Immature natural killer cell (primary cell): ENCODE measurements at places on chromosomes 7 and 10.

DNA sequence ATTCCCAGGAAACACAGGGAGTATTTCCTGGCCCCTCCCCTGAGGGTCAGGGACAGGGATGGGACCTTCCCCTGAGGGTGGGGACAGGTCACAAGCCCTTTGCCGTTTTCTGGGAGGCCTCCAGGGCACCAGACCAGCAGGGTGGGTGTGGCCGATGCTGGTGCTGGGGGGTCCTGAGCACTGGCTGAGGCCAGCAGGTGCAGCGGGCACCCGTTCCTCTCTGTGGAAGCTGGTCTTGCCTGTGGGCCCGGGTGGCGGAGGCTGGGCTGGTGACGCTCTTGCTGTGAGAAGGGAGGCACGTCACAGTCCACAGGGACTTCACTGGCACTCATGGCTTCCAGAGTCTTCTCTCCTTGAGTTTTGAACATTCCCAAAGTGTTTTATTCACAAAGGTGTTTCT lies 44.2 kb upstream of the CFAP46 start:
- DNase-seq, result no peak

- DNase-seq, result no peak
These were observed 26.8 kb upstream of the NPS start for GRCh38 chr10:127522298-127522697.

GRCh38 chr7:151592330-151592729 lies 72.6 kb upstream of the RHEB start:
- no peak for DNase-seq

DNA sequence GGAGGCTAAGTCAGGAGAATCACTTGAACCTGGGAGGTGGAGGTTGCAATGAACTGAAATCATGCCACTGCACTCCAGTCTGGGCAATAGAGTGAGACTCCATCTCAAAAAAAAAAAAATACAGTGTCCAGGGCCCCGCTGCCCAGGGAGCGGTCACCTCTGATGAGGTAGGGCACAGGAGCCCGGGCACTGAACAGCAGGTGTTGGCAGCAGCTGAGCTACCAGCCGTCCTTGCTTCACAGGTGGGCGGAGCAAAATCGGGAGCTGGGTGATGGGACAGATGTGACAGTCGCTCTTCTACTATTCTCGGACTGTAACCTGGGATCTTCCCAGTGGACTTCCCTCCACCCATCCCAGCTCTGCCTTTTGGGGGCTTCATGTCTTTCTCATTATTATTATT lies 49.4 kb downstream of the GTF2IRD1 start:
- DNase-seq, result no peak

GRCh38 chr7:25119102-25119501 lies 6.0 kb downstream of the CYCS start:
- no peak for DNase-seq

GRCh38 chr10:42734536-42734935 lies 48.1 kb upstream of the BMS1 start:
- DNase-seq, result no peak

DNA sequence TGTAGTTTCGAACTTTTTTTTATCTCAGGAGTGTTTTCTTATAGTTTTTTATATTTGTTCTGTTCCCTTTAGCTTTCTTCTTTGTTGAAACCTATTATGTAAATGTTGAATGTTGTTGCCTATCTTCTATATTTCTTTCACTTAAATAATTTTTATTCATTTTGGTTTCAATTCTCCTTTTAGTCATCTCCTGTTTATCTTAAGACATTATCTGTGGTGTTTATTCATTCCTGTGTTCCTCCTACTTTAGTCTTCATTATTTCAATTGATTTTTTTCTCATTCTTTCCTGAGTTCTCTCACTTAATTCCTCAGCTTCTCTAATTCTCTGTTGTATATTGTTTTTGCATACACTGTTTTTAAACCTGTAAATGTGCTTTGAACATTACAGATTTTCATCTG lies 64.1 kb downstream of the XPNPEP1 start:
- no peak for DNase-seq

GRCh38 chr7:106887421-106887820 lies 22.3 kb downstream of the PIK3CG start:
- no peak for DNase-seq

DNA sequence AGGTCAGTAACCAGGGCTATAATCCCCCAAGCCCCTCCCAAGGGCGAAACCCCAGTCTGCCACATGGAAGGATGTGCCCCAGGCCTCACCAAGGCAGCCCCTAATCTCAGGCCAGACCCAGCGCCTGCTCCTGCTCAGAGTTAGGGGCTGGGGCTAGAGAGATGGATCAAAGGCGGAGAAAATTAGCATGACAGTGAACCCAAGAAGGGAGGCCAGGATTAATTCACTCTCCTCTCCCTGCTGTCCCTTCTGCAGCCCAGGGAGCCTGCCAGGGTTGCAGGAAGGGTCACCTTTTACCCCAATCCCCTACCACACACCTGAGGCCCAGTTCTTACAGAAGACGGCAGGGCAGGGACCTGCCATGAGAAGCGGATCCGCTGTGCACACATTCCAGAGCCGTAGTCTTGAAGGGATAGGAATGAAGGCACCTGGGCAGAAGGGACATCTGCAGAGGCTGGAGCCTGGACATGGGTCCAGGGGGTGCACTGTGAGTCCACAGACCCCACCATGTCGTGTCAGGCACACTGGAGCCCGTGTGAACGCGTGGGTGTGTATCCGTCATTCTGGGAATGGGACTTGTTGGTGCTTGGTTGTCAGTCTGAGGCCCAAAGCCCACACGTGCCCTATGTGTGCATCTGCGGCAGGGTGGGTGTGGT lies 11.9 kb upstream of the ZMIZ1 start:
- DNase-seq, result no peak

DNA sequence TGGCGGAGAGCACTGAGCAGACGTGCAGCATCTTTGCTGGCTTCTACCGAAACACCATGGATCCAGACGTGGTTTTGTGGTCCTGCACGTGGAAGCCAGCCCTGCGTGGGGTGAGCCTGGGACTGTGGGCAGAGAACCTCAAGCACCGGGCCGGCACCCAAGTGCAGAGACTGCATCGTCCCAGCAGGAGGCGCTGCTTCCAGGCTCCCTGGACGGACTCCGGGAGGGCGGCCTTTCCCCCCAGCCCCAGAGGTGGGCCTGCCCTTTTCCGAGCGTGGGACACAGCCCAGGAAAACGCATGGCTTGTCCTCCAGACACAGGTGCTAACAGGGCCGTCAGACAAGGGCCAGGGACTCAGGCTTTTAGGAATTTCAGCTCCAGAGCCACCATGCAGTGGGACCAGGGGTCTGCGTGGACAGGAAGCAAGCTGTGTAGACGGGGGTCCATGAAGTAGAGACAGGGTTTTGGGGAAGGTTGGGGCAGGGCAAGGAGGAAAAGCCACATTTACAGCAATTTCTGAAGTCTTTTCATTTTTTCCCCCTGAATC lies 303.9 kb downstream of the WDR37 start:
- DNase-seq, result no peak

- DNase-seq, result no peak
These were observed 11.3 kb upstream of the FXYD4 start for GRCh38 chr10:43360086-43360485.

- DNase-seq, result no peak
These were observed 128.7 kb upstream of the KIAA1217 start for GRCh38 chr10:24080207-24080606.

DNA sequence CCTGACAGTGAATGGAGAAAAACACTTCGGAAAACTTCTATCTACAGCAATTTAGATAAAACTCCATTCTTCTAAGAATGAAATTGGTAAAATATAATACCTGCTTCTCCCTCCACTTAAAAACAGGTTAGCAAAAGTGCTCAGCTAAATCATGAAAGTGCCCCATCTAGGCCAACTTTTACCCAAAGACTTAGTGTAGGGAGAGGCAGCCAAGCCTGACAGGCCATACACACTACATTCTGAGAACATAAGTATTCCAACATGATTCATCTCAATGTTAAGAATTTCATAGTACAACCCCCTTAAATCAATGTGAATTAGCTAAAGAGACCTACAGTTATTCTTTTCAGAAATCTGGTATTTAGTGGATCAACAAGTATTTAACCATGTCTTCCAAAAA lies 7.2 kb downstream of the FAM3C start:
- DNase-seq, result no peak

GRCh38 chr10:35056133-35056532 lies 34.0 kb downstream of the CUL2 start:
- DNase-seq, result no peak

DNA sequence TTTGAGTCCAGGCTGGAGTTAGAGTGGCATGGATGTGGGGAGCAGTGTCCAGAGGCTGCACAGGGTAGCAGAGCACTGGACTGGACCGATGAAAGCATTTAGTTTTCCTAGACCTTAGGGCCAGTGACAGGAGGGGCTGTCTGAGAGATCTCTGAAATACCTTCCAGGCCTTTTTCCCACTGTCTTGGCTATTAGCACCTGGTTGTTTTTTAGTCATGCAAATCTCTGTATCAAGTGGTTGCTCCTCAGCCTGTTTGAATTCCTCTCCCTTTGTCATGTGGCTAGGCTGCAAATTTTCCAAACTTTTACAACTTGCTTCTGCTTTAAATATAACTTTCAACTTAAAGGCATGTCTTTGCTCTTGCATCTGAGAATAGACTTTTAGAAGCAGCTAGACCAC lies 504.3 kb upstream of the VSTM2A start:
- DNase-seq, result no peak

- DNase-seq, result no peak
These were observed 444.7 kb downstream of the MAGI2 start for GRCh38 chr7:79008786-79009185.

GRCh38 chr7:19619122-19619521 lies 89.7 kb downstream of the POLR1F start:
- no peak for DNase-seq

- no peak for DNase-seq
These were observed 100.9 kb downstream of the TES start for GRCh38 chr7:116311259-116311658.
